ENCODE measurements at places on chromosomes 11 and 22.

DNA sequence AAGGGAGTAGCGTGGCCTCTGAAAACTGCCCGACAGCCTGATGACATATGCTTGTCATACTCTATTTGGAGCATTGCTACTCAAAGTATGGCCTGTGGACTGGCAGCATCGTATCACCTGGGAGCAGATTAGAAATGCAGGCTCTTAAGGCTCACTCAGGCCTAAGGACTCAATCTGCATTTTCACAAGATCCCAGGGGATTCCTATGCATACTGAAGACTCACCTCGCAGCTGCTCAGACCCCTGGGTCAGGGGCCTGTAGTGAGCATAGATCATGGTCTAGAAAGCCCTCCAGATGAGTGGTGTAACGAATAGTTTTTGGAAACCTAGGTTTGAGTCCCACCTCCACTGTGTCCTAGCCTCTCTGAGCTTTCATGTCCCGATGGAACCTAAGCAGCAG lies 126.3 kb downstream of the FEZ1 start:
- no peak for DNase-seq

GRCh38 chr11:23078289-23078971 lies 218.2 kb upstream of the CCDC179 start:
- no peak for DNase-seq

DNA sequence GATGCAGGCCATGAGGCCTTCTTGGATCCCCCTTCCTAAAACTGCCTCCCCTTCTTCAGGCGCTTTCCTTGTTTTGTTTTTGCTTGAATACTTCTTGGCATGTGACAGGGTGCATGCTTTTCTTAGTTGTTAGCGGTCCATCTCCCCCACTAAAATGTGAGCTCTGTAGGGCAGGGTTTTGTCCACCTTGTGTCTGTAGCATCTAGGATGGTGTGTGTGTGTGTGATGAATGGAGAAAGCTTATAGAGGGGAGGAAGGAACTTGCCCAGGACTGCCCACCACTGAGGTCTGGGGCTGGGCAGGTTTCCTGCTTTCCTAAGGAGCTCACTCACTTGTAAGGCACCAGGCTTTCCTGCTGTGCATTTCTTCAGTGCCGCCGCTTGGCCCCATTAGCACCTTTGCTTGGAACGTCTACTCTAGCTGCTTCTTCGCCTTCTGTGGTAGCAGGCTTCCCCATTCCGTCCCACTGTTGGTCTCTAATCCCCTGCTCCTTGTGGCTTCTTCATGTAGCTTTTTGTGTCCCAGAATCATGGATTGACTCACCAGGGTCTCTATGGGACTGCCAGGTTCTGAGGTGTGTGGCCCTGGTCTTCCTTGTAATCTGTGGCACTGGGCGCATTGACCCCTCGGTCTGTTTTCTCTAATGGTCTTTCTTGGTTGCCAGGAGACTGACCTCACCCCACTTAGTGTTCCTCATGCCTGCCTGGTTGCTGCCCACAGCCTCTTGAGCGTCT lies 3.3 kb downstream of the DGCR8 start:
- DNase-seq = no peak

DNA sequence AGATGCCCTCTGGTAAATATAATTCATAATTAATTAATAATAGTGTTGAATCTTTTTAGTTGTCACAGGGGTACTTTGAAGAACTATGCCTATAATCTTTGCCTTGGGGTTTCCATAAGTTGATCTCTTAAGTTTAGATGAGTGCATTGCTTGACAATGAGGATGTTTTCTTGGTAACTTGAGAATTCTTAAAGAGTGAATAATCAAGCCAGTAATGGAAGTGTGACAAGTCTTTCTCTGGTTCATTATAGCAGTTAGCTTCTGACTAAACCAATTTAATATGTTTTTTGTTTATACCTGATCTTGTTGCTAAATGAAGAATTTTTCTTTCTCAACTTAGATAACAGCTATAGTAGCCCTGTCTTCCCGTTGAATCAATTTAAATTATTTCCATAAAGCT lies 46.2 kb downstream of the ATXN10 start:
- DNase-seq = no peak

GRCh38 chr22:43438666-43439347 lies 27.0 kb downstream of the MPPED1 start:
- DNase-seq = no peak

DNA sequence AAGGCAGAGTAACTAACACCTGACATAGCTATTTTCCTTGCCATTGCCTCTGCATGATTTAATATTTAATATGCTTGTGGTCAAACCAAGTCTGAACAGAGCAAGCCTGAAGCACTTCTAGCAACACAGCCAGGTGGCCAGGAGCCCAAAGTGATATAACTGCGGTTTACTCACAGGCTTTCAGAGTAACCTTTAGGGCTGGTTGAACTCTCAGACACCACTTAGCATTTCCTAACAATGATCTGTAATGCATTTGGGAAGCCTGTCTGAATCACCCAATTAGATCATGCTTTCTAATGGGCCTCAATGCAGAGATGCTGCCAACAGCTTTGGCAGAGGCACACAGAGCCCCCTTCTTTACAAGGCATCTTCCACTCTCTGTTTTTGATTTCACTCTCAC lies 96.1 kb downstream of the FDX1 start:
- no peak for DNase-seq

- DNase-seq = no peak
Observed at GRCh38 chr11:19744130-19744529, 31.5 kb downstream of the NAV2 start.

DNA sequence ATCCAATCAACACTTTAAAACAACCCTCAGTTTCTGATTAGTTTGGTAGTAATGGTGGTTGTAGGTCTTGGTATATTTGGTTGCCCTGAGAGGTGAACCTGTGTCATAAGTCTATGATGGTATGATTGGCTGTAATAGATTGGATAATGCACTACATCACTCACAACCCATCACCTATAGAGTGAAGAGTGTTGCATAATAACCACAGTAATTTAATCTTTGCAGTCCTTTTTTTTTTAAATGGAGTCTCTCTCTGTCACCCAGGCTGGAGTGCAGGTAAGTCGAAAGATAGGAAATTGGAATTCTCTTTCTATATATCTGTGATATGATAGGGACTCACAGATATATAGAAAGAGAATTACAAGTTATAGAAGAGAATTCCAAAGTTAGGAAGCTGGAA lies 133.4 kb upstream of the PGR start:
- DNase-seq = no peak

DNA sequence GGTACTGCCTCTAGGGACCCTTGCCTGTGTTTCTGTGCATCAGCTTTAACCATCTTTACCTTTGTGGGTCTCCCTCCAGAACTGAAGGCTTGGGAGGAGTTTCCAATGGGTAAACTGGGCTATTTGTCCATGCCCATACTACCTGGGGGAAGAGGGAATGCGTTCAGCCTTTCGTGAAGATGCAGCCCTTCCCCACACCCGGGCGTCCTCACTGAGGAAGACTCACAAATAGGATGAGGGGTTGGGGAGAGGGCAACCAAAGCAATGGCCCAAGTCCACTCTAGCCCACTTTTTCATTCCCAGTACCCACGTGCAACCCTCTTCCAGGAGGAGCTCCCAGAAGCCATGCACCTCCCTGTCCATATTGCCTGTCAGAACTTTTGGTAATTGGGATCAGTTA lies 61.8 kb upstream of the ADA2 start:
- no peak for DNase-seq

DNA sequence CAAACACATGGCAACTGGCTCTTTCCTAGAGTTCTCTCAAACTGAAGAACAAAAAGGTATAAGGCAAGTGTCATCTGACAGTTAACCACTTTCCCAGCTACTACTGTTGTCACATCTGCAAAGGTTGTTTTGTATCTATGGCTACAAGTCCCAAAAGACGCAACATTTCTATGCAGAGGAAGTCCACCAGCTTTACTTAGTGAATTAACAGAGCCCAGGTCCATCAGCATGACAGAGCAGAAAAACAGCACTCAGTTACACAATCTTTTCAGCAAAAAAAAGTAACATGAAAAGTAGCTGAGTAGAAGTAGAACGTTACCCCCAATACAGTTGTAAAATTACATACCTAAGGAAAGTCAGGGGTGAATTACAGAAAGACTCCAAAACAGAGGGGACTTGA lies 12.1 kb downstream of the CPSF7 start:
- no peak for DNase-seq

GRCh38 chr11:15291885-15292284 lies 177.2 kb downstream of the INSC start:
- no peak for DNase-seq

DNA sequence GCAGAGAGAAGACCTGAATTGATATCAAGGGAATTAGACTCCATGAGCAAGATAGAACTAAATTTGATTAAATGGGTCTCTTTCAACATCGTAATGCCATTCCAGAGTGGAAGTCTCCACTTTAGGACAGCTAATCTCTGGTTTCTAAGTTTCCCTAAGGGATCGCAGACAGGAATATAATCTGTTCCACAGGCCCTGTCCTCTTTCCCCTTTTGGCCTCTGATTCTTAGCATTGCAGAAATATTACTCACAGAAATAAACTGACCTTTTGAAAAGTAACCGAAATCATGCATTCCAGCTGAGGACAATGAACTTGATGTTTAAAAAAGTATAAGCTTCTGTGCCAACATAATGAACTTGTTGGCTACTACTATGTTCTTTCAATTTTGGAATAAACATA lies 227.8 kb downstream of the ETS1 start:
- no peak for DNase-seq

DNA sequence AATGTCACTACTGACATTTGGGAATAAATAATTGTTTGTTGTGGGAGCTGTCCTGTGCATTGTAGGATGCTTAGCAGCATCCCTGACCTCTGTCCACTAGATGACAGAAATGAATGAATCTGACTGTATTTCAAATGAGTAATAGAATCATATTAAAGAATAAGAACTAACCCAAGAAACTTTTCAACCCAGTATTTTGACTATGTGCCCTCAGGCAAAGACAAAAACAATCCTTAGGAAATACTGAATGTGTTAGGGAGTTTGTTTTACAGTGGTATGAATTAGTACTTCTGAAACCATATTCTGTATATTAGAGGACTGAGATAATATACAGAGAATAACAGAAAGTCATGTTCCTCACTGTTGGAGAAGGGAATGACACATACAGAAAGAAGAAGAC lies 320.9 kb upstream of the PITPNB start:
- DNase-seq = no peak

DNA sequence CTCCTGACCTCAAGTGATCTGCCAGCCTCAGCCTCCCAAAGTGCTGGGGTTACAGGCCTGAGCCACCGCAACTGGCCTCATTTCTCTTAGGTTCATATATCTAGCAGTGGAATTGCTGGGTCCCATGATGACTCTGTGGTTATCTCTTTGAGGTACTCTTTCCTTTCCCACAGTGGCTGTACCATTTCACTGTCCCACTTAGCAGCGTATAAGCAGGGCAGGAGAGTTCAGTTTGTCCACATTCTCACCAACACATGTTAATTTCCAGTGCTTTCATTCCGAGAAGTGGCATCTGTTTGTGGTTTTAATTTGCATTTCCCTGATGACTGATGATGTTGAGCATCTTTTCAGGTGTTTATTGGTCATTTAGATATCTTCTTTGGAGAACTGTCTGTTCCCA lies 16.4 kb downstream of the PRR5 start:
- DNase-seq = peak; percentile 1

DNA sequence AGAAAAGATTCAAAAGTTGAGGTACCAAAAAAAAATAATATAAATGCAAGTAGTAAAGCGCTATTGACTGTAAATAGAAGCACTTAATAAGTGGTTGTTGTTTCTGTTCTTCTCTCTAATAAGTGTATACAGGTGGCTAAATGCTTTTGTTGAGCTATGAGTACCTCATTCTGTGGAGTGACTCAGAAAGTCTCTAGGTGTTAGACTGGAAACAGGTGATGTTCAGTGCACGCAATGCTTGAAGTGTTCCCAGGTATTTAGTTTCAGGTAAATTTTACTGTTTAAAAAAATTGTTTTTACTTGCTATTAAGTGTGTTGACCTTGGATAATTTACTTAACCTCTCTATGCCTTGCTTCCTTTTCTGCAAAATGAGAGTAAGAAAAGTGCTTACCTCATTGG lies 24.2 kb downstream of the POU2AF3 start:
- no peak for DNase-seq

- DNase-seq = no peak
Observed at GRCh38 chr22:29870574-29870973, 12.4 kb upstream of the MTMR3 start.

DNA sequence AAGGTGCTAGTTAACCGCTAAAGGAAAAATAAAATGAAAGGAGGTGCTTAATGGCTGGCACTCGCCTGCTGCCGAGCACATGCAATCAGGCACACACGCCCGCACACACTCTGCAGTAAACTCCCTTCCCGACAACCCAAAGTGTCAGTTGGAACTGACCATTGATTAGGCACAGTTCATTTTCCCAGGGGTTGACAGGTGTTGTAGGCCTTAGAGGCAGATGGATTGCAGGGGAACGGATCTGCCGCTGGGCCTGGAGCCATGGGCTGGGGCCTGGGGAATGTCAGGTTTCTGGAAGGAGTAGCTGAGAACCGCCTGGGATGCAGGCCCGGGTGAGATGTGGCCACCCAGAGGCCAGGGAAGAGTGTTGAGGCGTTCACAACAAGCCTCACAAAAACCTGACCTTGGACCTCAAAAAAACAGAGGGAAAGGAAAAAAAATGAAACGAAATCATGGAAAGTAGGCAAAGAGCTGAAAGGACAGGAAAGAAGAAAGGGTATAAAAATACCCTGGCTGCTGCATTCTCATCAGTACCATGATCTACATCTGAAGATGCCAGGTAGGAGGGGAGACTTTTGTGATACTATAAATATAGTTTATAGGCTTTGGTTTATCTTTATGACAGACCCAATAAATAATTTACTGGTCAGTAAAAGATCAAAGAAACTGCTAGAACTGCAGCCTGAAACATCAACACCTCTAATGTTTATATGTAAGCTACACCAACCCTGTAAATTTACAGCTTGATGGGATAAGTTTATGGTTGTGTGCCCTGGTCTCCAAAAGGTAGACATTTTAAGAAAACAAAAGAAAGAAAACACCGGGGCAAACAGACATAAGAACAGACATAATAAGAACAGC lies 313.4 kb downstream of the BUD13 start:
- no peak for DNase-seq

GRCh38 chr22:25482868-25483639 lies 81.4 kb upstream of the GRK3 start:
- no peak for DNase-seq

- no peak for DNase-seq
Observed at GRCh38 chr22:17108256-17109112, 12.7 kb downstream of the TMEM121B start.

- no peak for DNase-seq
Observed at GRCh38 chr22:20919718-20920117, 2.5 kb downstream of the CRKL start.

- DNase-seq = no peak
Observed at GRCh38 chr11:20031155-20032001, 128.9 kb downstream of the DBX1 start.

DNA sequence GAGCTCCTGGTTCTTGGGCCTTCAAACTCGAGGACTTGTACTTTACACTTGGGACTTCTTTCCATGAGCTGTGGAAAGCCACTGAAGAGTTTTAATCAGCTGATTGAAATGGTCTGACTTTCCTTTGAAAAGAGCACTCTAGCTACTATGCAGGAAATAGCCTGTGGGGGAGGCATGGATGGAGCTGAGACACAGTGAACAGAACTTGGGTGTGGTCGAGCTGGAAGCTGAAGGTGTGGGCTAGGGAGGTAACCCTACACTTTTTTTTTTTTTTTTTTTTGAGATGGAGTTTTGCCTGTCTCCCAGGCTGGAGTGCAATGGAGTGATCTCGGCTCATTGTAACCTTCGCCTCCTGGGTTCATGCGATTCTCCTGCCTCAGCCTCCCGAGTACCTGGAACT lies 17.5 kb upstream of the CAPRIN1 start:
- DNase-seq = no peak

- DNase-seq = no peak
Observed at GRCh38 chr11:56819916-56820315, 71.4 kb upstream of the OR9G4 start.

GRCh38 chr11:87473174-87473573 lies 435.4 kb downstream of the TMEM135 start:
- no peak for DNase-seq

Measured in NCI-H526 treated with DMSO at 0.1 percent for 48 hours (cell line).